ENCODE measurements at places on chromosomes 1 and 21.

DNA sequence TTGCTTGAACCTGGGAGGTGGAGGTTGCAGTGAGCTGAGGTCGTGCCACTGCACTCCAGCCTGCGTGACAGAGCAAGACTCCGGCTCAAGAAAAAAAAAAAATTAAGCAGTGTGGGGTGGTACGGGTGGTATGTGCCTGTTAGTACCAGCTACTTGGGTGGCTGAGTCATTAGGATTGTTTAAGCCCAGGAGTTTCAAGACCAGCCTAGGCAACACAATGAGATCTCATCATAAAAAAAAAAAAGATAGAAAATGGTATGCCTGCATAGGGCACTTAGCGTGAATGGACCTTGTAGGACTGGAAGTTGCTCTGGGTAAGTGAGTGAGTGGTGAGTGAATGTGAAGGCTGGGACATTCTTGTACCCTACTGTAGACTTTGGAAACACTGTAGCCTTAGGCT is 37.0 kb downstream of the TBCE start:
- DNase-seq = no peak

DNA sequence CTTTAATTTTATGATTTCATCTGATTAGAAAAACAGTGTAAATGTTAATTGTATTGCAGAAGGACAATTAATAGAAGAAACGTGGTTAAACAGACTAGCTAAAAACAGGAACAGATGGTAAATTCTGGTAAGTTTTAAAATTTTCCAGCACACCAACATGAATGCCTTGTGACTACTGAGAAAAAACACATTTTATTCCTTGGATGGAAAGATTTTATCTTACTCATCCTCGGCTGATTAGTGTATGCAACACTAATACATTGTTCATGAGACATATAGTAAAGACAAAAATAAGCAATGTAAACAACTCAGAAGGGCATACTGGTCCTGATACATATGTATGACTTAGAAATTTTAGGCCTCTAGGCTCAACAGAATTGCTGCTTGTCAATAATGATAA is 4.9 kb upstream of the AK5 start:
- DNase-seq = no peak

DNA sequence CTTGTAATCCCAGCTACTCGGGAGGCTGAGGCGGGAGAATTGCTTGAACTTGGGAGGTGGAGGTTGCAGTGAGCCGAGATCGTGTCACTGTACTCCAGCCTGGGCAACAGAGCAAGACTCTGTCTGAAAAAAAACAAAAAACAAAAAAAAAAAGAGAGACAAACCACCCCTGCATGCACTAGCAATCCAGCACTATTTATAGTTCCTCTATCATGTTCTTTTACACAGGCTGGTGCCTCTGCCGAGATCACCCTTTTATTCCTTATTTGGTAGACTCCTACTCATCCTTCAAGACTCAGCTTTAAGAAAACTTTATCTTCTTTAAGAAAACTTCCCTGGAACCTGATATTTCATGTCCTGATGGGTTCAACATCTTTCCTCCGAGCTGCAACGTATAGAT is 10.8 kb downstream of the FMO5 start:
- no peak for DNase-seq

GRCh38 chr1:36034692-36035091 is 49.2 kb upstream of the TEKT2 start:
- DNase-seq = no peak

DNA sequence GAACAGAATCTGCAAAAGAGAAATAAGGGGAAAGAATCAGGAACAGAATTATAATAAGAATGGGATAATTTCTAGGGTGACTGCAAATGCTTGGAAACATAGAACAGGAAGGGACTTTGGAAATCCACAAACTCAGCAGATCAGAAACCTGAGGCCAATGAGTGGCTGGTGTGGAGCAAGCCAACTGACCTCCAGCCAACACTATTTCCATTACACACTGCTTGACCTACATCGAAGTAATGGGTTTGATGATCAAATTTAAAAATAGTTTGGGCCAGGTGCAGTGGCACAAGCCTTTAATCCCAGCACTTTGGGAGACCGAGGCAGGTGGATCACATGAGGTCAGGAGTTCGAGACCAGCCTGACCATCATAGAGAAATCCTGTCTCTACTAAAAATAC is 284.9 kb downstream of the GRIK1 start:
- DNase-seq = no peak

DNA sequence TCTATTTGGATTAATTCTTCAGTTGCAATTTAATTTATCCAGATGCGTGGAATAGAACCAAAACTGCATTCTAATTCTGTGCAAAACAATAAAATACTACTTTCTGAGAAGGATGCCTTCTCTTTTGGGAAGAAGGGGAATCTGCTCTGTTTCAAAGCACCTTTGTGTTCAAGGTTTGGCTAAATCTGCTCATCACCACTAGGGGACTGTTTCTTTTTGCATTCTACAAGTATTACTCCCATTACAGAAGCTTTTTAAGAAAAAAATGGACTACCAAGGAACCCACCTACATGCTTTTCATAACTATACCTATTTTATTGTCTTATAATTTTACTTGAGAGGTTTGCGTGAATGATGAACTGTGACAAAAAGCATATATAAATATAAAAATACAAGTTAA is 18.2 kb downstream of the MRPS6 start:
- no peak for DNase-seq

DNA sequence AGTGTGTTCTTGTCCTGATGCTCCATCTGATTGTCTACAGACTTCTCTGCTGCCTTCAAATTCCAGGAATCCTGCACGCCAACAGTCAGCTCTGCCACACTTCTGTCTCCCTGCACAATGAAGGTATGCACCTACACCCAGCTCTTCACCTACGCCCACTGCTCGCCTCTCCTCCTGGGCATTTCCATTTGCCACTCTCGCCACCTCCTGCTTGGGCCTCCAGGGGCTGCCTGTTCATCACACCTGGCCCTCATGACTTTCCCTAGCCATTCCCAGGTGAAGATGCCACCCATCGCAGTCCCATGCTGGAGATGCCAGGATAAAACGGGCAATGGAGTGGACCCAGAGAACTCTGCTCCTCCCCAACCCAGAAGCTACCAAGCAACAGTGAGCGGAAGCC is 96.5 kb upstream of the ATP1A1 start:
- no peak for DNase-seq

DNA sequence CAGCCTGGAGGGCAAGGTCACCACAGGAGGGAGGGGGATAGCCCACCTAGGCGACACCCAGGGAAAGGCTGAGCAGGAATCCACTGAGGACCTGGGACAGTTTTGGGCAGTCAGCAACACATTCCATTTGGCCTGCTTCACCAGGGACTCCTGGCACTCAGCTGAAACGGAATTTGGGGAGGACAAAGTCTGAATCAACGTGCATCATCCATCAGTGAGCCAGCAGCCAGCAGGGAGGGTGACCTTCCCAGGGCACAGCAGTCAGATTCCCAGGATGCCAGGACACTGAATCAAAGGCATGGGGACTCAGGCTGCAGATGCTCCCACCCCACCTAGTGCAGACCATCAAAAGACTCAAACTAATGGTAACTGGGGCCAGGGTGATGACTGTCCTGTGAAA is 4.6 kb downstream of the SH3BP5L start:
- no peak for DNase-seq

DNA sequence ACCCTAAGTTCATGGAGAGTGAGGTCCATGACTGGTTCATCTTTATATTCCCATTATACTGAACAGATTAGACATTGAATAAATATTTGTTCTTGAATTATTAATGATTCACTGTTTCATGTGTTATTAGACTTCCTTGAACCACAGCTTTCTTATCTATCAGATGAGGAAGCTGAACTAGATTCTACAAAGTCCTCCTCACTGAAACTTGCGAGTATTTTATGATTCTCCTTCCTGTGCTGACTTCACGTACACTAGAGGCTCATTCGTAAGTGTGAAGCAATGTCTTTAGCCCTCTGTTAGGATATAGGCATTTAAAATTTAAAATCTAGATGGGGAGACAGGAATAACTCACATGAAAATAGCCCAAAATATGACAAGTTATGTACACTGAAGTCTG is 95.6 kb upstream of the IRF2BP2 start:
- DNase-seq = no peak

- no peak for DNase-seq
These were observed 1.7 kb upstream of the MECR start for GRCh38 chr1:29232387-29232786.

DNA sequence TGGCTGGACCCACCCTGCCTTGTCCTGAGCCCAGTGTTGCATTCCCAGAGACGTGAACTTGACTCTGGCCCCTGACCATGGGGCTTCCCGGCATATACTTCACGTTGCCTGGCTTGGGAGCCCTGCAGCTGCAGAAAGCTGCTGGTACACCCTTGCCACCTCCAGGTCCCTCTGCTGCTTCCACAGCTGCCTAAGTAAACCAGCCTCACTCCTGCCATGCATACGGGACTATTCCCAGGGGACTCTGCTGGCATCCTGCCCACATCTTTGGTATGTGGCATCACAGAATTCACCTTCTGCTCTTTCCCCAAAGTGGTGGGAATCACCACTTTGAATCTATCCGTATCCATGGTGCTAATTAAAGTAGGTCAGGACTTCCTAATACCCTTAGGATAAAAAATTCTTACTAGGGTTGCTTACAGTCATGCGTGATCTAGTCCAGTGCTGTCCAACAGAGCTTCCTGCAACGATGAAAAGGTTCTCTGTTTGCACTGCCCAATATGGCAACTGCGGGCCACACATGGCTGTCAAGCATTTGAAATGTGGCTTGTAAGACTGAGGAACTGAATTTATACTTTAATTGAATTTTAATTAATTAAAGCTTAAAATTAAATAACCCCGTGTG is 203.0 kb downstream of the GRIK3 start:
- peak; percentile 47 for DNase-seq

DNA sequence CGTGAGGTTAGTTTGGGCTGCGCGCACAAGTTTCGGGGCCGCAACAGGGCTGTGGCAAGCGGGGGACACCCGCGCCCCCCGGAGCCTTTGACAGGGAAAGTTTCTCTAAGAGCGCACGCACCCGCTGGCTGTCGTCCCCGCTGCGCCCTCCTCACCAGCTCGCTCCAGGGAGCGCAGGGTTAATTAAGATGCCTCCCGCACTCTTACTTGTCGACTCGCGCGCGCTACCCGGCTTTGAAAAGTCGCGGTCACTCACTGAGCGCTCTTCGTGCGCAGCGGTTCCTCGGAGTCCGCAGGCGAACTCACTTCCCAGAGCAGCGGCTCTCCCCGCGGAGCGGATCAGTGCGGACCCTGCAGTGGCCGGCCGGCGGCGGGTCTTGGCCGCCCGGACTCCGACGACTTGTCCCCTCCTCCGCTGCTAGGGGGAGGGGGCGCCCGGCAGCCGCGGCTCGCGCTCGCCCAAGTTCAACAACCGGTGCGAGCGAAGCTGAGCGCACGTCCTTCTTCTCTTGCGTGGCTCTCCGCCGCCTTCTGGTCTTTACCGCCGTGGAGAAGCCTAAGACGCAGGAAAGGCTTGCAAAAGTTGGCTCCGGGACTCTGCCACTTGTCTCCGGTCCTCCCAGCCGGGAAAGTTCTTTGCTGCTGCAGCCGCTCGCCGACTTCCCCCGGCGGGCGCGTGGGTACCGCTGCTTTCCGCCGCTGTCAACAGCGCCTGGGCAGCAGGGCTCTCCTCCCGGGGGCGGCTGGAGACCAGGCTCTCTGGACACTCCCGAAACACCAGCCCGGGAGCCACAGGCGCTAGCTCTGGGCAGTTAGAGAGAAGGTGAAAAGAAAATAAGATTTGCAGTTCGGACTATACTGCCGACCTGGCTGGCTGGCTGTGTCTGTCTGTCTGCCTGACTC is 506 bp downstream of the JUN start:
- peak; percentile 28 for DNase-seq
